Stimulated activated CD8-positive, alpha-beta memory T cell treated with anti-CD3 and anti-CD28 coated beads, Interleukin-12 subunit alpha, Interleukin-12 subunit beta, amount 100 ng/mL, for 4 hours (primary cell): ENCODE measurements at places on chromosomes 3 and 15.

DNA sequence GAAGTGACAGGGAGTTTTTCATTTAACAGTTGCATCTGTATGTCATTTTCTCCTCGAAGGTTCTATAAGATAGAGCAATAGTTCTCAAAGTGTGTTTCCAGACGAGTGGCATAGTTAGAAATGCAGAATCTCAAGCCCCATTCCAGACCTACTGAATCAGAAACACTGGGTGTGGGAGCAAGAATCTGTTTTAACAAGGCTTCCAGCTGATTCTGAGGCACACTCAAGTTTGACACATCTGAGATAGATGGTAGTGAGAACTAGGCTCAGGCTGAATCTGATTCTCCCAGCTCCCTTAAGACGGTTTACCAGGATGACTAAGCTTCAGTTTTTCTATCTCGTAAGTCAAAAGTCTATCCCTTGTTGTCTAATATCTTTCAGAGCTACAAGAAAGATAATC lies 159.8 kb upstream of the NUDT16 start:
- no peak for DNase-seq

- no peak for DNase-seq
These were observed 832 bp downstream of the NR2E3 start for GRCh38 chr15:71811036-71811736.

- DNase-seq = no peak
These were observed 53.4 kb upstream of the EIF5A2 start for GRCh38 chr3:170961616-170962400.

DNA sequence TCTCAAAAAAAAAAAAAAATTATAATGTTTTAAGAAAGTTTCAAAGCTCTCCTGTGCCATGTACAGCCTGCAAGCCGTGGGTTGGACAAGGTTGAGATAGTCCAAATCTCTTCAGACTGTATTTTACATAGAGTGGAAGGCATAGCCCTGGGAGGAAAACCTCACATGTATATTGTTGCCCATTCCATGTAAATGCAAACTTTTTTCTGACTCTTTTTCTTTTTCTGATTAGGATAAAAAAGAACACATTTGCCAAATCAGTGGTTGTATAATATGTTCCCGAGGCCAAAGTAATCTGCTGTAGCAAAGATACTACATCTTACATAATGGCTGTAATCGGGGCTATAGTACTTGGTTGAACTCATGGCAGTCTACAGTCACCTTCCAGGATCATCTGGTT lies 35.7 kb upstream of the UBL7 start:
- DNase-seq = no peak

- DNase-seq = no peak
These were observed 79.7 kb downstream of the DZIP3 start for GRCh38 chr3:108669208-108669607.
